ENCODE measurements at places on chromosomes 11 and 22.

GRCh38 chr11:5504403-5504921 lies 5.3 kb downstream of the UBQLN3 start:
- DNase-seq: no peak

DNA sequence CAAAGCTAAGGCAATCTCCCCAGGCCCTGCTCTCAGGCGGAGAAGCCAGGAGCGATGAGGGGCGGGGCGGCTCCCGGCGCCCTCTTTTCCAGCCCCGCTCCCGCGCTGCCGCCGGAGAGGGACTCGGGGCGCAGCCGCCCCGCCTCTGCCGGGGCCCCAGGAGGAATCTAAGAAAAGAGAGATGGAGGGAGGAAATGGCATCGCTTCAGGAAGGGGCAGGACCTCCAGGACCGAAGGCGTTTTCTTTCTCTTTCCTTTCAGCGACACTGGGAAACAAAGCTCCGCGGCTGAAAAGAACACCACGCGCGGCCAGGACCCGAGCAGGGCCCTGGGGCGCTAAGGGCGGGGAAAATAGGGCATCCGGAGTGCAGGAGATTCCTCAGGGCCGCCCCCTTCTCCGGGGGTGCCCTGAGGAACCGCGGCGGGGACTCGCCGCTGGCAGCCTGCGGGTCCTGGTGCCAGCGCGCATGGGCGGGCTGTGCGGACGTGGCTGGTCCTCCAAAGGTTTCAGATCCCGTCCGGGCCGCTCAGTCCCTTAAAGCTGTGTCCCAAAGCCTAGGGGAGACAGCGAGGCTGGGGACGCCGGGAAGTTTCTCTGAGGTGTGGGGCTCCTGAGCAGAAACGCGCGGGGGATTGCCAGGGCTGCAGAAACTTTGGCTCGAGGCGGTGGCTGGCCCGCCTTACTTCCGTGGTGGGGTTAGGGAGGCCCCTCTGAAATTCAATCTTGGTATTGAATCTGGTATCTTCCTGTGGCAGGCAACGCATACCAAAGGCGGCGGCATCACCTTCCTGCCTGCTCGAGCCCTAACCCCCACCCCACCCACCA lies 2.8 kb upstream of the BSX start:
- no peak for DNase-seq

- no peak for DNase-seq
Observed at GRCh38 chr11:67286621-67287333, 2.3 kb upstream of the ANKRD13D start.

GRCh38 chr11:62399878-62400266 lies 19.0 kb upstream of the SCGB1A1 start:
- peak; percentile 14 for DNase-seq

Measured in D721Med (cell line).